Astrocyte of the cerebellum (primary cell): ENCODE measurements at places on chromosomes 2 and 18.

GRCh38 chr18:76838182-76838581 is 15.8 kb downstream of the ZNF236 start:
- DNase-seq = no peak

DNA sequence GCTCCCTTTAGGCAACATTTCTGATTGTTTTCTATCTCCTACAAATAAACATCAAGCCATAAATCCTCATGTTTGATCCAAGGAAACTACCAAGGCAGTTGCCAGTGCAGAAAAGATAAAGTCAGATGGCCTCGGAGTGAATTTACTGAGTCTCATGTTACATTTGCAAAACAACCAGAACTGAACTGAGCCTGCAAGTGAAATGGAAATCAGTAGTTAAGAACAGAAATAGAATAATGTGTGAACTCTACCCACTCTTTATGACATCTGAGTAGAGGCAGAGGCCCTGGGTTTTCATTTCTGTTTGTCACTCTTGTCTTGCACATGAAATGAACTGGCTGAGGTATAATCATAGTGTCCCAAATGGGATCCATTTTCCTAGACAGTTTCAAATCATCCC is 20.4 kb upstream of the DAPL1 start:
- no peak for DNase-seq

DNA sequence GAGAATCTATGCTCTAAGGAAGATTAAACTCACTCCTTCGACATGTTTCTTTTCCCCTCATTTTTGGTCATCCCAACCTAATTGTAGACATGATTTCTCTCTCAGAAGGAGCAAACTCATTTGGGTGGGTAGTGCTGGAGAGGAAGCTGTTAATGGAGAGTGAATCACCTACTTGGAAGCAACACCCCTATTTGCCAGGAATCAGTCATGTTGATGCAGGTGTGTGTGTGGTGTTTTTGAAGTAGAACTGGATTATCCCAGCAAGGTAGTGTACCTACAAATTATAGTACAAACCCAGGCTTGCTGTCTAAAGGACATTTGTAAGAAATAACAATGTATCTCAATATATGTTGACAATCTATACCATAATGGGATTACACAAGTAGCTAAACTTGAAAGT is 186.4 kb downstream of the EPHA4 start:
- DNase-seq = no peak

DNA sequence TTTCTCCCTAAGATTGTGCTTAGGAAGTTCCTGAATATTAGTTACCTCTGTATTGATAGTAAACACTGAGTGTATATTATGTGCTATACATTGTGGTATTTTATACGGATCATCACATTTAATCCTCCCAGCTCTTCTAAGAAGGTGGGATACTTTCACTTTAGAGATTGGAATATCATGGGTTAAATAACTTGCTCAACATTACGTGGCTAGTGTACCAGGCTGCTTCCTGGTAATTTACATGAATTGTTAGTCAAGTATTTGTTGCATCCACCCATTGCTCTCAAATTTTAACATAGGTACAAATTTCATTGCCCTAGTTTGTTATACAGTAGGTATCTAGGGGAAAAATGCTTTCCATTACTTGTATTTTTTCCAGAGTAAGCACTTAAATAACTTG is 21.4 kb downstream of the FAM98A start:
- DNase-seq = no peak

DNA sequence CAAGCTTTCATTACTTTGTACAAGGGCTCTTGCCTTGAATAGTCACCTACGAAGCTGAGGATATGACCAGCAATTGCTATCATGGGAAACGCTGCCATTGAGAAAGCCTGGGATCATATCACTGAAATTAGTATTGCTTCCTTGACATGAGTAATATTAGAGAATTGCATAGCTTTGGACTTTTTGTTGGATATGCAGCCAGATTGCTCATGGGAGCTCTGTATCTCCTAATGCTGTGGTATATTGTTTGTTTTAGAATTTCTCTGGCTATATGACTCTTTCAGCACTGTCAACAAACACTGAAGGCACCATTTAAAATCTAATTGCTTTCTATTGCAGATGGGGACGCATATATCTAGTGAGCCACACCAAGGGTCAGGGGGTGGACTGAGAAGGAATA is 80.0 kb upstream of the WDSUB1 start:
- no peak for DNase-seq

- no peak for DNase-seq
Measured at GRCh38 chr2:160608599-160608998, 115.0 kb upstream of the RBMS1 start.

- DNase-seq = no peak
Measured at GRCh38 chr18:23664674-23665073, 2.0 kb upstream of the ANKRD29 start.

- DNase-seq = no peak
Measured at GRCh38 chr2:7400628-7401027, 483.4 kb downstream of the RNF144A start.

DNA sequence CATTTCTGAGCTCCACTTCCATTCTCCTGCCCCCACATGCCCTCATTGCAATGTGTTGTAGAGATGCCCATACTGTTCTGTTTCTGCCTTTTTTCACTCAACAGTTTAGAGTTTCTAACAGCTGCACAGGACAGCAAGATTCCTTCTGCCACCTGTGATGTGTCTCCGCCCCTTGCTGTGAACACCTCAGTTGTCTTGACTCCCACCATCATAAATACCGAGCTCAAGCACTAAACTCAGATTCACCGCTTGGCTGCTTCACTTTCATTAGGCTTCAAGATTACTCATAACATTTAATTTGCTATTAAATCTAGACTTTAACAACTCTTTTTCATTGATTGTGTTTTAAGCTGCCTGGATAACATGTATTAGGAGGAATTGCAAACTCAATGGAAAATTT is 141.0 kb downstream of the MAP2 start:
- no peak for DNase-seq

DNA sequence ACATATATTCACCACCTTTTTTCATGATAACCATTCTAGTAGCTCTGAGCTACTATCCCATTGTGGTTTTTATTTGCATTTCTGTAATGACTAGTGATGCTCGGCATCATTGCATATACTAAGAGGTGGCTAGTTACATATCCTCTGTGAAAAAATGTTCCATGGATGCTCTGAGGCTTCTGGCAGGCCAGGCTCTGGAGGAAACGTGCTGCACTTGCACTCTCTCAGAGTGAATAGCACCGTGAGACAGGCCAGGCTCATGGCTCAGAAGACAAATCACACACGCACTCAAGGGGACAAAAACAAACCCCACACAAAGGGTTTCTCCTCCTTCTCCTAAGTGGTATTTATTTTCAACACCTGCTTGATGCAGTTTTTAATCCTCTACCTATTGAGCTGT is 1085.3 kb upstream of the CNTNAP5 start:
- no peak for DNase-seq

DNA sequence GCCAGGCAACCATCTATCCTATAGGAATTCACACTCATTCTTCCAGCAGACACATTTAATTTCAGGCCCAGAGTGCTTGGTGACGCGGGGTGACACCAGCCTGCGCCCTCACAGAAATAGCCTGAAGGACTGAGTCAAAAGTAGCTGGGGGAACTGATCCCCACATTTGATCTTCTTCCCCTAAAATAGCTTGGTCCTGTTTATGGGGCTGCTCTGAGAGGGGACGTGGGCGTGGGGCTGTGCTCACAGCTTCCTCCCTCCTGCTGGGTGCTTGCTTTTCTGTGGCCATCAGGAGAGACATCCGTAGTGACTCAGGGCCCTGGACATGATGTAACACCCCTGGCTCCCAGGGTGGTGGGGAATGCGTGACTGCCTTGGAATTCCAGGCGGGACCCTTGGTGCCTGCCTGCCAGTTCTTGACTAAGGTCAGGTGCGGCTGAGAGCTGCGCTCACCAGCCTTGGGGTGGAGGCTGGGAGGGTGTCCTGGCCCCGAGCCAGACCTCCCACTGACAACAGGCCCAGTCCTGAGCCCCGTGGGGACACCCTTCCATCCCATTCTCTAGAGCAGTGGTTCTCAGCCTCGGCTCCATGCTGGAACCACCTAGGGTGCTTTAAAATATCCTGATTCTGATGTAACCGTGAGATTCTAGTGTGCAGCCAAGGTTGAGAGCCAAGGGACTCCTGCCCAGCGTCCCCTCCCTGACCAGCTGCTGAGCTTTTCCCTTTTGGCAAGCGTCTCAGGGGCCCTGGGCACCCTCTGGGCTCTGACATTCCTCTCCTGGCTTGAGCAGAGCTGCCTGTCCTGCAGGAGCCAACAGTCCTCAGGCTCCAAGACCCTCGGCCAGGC is 47.4 kb upstream of the SMAD7 start:
- DNase-seq = peak; percentile 89

GRCh38 chr2:112708968-112709367 is 11.9 kb upstream of the NT5DC4 start:
- no peak for DNase-seq

DNA sequence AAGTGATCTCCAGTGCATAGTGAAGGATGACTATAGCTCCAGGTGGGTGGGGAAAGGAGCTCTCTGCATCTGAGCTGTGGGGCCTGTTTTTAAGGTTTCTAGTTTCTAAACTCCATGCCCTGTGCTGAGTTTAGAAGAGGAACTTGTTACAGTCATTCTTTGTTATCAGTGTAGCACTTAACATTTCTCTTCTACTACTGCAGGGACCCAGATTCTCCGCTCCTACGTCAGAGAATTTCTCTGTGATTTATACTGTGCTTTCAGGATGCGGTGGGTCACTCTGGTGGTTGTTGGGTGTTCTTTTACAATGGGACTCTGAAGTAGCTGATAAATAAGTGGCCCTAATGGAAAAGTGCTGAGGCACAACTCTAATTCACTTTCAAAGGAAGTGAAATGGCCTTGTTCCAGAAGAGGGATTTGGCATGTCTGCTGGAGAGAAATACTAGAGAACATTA is 122.0 kb downstream of the WDSUB1 start:
- no peak for DNase-seq
